ENCODE measurements at places on chromosomes 1 and 21. TPM values are rescaled to one million over a fixed set of nuclear protein-coding genes. Genes with fewer than 3 reads are reported as not detected.
A peak's percentile ranks its signal among the peaks of the same experiment; 100 is the strongest.

The SPRR1B gene
- total RNA-seq = not detected

GRCh38 chr21:42683371-42684108, 30.1 kb downstream of the PDE9A start:
- DNase-seq = no peak
- peaks cover 31% of the 10 kb centered on the region for H3K4me1 ChIP-seq
- H3K27ac ChIP-seq = no peak overlapping the region

- H3K36me3 ChIP-seq = no peaks in the 10 kb centered on the region
- peak overlapping the region; percentile 99 for H3K27ac ChIP-seq
- peak; percentile 80 for DNase-seq
- H3K27me3 ChIP-seq = no peaks in the 10 kb centered on the region
- no peaks in the 10 kb centered on the region for H3K4me1 ChIP-seq
Observed at GRCh38 chr1:217089361-217090014, 366.3 kb upstream of the ESRRG start.

DNA sequence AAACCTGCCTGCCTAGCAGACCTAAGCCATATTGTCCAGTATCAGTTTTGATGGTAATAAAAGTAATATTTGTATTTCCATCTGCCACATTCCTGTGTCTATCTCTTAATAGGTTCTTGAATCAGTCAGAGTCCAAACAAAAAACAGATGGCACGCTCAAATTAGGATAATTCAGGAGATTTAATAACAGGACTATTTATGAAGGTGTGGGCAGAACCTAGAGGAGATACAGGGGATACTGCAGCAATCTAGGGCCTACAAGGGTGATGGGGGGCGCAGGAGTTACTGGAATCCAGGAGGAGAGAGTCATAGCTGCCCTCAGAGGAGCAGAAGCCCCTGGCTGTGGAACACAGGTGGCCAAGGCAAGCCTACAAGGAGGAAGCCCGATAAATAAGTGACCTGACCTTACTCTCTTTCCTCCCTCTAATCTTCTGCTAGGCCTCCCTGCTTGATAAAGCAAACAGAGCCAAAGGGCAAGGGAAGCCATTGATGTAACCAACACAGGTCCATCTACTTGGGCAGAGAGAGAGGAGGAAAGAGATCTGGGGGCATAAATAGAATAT, 11.9 kb upstream of the HYI start:
- H3K27me3 ChIP-seq = no peaks in the 10 kb centered on the region
- H3K4me1 ChIP-seq = no peaks in the 10 kb centered on the region
- H3K4me3 ChIP-seq = no peak overlapping the region

- DNase-seq = peak; percentile 66
- no peaks in the 10 kb centered on the region for H3K36me3 ChIP-seq
- no peak overlapping the region for H3K4me3 ChIP-seq
- no peaks in the 10 kb centered on the region for H3K27me3 ChIP-seq
- H3K27ac ChIP-seq = no peak overlapping the region
Observed at GRCh38 chr1:201709564-201710295, 119.2 kb upstream of the IPO9 start.

- H3K27me3 ChIP-seq = no peaks in the 10 kb centered on the region
- no peak overlapping the region for H3K4me3 ChIP-seq
- no peak overlapping the region for H3K27ac ChIP-seq
- DNase-seq = no peak
Observed at GRCh38 chr1:165726169-165726568, 27.8 kb upstream of the ALDH9A1 start.

DNA sequence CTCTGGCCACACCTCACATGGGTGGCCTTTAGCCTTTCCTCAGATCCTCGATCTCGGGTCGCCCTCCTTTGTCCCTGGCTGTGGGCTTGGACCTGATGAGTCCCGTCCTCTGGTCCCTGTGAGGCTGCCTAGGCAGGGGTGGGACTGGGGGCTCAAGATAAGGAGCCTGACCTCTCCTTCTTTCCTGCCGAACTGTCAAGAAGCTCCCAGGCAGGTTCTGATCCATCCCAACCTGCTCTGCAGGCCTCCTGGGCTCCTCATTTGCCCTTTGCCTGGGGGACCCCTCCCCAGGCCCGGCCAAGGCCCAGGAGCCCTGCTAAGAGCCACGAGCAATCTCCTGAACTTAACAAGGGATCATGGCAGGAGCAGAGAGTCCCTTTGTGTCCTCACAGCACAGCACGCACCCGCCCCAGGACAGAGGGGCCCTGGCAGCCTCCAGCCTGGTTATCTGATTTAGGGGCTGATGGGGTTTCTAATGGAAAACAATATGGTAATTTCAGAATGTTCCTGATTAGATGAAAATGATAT, 82.4 kb upstream of the POU3F1 start:
- no peak for DNase-seq
- H3K27me3 ChIP-seq = no peaks in the 10 kb centered on the region
- H3K4me3 ChIP-seq = no peak overlapping the region
- no peaks in the 10 kb centered on the region for H3K36me3 ChIP-seq
- no peaks in the 10 kb centered on the region for H3K4me1 ChIP-seq
- no peak overlapping the region for H3K27ac ChIP-seq

DNA sequence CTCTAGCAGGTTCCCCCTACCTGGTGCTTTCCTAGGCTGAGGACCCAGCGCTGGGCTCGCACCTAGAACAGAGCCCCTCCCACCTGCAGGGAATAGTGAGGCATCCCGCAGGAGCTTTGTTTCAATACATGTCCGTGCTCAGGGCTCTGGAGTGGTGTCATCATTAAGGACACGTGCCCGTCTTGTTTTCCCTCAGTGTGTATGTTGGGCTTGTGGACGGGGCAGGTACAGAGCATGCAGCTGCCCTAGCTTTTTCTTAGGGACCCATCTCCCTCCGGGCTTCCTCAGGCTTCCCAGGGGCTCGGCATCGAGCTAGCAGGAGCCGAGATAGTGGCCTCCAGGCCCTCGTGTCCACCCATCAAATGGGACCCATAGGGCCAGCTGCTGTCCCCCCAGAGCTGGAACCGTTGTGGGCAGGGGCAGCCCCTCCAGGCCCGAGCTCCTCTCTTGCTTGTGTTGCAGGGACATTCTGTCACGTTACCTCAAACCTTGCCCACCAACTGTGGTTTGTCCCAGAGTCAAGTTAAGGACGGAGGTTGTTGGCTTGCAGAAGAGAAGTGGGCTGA, 3.9 kb downstream of the TMEM201 start:
- no peak overlapping the region for H3K27ac ChIP-seq
- no peaks in the 10 kb centered on the region for H3K27me3 ChIP-seq

The S100A7 gene
- not detected for total RNA-seq

Data from lung (tissue), 17 donors.